ENCODE measurements at places on chromosomes 12 and 14. TPM values are rescaled to one million over a fixed set of nuclear protein-coding genes. Genes with fewer than 3 reads are reported as not detected.

The FLRT2 gene
- total RNA-seq = 2.1 TPM

The RAD51AP1 gene
- 50.1 TPM for total RNA-seq

The RDH16 gene
- total RNA-seq = 0.79 TPM

GRCh38 chr14:80003138-80003537, 208.2 kb downstream of the DIO2 start:
- no peak for DNase-seq

GRCh38 chr12:11431486-11431885, 36.1 kb upstream of the PRB2 start:
- no peak for DNase-seq

Data from PC-9 (cell line).